Activated CD4-positive, alpha-beta T cell treated with anti-CD3 and anti-CD28 coated beads, Interleukin-2, amount 10 ng/mL, durations not matched to agents 7 days and 5 days (primary cell): ENCODE measurements at places on chromosomes 12 and 14.

DNA sequence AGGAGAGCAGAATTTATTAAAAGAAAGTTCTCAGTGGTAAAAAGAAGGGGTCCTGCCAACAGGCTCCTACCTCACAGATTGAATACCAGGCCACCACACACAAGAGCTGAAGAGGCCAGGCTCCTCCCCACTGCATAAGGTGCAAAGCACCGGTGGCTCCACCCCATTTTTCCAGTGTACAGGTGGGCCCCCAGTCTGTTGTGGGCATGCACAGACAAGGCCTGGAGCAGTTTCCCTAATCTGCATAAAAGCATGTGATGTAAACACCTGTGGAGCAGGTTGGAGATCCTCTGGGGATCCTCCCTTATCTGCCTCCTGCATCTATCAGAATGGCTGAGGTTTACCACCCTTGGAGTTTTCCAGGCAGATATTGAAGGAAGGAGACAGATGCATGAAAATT is 45.7 kb upstream of the PDZRN4 start:
- no peak for DNase-seq

DNA sequence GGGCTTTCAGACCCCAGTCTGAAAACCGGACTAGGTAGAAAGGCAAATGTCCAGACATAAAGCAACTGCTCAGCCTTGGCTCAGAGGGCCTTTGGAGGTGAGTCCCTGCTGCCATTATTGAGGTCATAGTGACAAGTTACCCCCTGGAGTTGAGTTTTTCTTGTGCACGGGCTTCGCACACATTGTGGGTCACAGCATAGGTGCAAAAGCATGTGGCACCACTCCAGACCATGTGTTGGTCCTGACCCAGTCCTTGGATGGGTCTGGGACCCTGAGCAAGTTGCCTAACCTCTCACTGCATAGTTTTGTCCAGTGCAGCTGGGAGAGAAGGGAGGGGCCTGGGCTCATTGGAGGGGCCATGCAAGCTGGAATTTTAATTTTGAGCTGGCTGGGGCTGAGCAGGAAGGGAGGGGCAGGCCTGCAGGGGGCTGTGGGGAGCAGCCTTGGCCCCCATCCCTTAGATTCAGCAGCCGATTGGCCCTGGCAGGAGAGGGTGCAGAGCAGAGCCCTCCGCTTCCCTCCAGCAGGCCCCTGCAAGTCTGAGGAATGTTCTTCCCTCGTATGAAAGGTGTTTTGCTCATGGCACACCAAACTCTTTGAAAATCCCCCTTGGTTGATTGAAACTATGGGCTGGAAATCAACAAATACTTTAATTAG is 4.2 kb upstream of the KRT5 start:
- DNase-seq, result no peak

GRCh38 chr14:105350450-105351244 is 36.1 kb downstream of the PACS2 start:
- no peak for DNase-seq

DNA sequence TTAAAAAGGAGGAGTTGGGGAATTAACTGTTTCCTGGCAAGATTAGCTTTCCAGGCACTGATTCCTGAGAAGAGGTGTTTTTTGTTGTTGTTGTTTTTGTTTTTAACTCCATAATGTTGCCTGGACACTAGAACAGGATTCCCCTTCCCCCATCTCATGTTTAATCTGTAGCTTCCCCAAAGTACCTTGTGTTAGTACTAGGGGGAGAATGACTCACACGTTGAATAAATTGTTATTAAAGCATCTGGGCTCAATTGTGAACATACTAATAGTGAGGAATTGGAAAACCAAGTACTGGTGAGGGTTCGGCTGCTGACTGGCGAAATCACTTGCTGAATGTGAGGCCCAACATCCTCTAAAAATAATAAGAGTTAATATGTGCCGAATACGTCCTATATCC is 1.3 kb upstream of the GNG2 start:
- no peak for DNase-seq

DNA sequence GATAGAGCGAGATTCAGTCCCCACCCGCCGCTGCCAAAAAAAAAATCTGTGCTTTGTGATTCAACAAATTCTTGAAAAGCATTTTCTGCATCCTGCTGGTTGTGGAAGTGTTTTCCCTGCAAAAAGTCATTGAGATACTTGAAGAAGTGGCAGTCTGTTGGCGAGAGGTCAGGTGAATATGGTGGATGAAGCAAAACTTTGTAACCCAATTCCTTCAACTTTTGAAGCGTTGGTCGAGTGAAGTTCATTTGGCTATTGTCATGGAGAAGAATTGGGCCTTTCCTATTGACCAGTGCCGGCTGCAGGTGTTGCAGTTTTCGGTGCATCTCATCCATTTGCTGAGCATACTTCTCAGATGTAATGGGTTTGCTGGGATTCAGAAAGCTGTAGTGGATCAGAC is 20.9 kb downstream of the SRGAP1 start:
- DNase-seq, result no peak

DNA sequence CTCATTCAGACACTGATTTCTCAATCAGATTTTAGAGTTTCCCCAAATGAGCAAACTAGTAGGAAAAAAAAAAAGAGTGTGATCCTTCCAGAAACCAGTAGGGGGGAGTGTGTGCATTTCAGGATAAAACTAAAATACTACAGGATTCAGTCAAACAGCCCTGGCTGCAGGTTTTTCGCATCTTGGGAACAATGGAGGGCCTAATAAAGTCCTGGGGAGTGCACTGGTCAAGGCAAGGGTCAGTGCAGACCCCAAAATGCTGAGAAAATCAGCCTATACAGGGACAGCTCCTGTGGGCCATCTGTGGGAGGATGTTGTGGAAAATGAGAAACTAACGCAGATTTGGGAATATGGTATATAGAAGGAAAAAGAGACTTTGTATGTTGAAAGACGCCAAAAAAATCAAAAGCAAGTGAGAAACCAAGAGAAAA is 22.2 kb upstream of the ABCD4 start:
- no peak for DNase-seq

- no peak for DNase-seq
Measured at GRCh38 chr12:68514807-68515411, 95.8 kb upstream of the RAP1B start.

- no peak for DNase-seq
Measured at GRCh38 chr12:3523058-3523457, 32.1 kb downstream of the PRMT8 start.

DNA sequence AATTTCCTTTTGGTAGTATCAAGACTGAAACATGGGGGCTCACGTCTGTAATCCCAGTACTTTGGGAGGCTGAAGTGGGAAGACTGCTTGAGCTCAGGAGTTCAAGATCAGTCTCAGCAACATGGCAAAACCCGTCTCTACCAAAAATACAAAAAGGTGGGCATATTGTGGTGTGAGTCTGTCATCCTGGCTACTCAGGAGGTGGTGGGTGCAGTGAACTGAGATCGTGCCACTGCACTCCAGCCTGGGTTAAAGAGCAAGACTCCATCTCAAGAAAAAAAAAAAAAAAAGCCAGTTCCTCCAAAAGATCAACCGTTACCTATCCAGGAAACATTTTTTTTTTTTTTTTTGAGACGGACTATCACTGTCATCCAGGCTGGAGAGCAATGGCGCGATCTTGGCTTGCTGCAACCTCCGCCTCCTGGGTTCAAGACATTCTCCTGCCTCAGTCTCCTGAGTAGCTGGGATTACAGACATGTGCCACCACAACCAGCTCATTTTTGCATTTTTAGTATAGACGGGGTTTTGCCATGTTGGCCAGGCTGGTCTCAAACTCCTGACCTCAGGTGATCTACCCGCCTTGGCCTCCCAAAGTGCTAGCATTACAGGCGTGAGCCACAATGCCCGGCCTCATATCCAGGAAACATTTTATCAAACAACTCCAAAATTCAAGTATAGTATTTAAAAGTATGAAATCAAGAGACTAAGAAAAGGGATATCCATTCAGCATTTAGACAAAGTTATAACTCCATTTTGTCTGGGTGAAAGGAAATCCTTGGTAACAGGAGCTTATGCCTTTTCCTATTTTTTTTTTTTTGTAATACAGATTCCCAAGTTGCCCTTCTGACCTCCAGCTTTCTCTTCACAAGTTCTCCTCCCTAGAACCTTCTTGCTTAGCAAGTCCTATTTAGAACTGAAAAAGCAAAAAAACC is 3.4 kb downstream of the ACIN1 start:
- DNase-seq, result no peak

GRCh38 chr14:66022526-66022925 is 463.6 kb upstream of the CCDC196 start:
- DNase-seq, result no peak

GRCh38 chr12:58761308-58761707 is 159.0 kb downstream of the LRIG3 start:
- no peak for DNase-seq

DNA sequence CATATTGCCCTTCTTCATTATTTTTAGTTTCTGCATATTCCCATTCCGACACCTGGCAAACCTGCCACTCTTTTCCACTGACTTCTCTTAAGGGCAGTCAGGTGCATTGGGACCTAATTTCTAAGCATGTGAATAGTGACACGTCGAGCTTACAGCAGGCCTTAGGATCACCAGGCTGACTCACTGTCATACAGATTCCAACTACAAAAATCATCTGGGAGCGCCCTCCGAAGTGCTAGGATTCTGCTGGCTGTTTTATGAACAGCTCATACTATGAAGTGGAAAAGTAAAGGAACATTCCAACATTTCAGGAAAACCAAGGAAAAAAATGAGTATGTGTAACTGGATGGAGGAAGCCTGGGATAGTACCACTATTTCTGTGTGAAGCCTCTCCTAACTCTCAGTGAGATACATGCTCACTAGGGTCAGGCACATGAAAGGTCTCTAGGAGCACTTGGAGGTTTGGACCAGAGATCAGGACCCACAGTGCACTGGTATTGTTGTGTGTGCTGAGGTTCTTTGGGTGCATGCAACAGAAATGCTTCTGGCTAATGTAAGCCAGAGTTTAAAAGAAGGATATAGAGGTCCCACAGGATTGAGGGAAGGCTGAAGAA is 257.4 kb downstream of the ZFP36L1 start:
- DNase-seq, result no peak

- DNase-seq, result no peak
Measured at GRCh38 chr12:105278043-105278697, 42.2 kb upstream of the APPL2 start.

- no peak for DNase-seq
Measured at GRCh38 chr14:92688434-92689375, 59.7 kb downstream of the LGMN start.

- no peak for DNase-seq
Measured at GRCh38 chr12:53069621-53070410, 9.4 kb downstream of the SPRYD3 start.

DNA sequence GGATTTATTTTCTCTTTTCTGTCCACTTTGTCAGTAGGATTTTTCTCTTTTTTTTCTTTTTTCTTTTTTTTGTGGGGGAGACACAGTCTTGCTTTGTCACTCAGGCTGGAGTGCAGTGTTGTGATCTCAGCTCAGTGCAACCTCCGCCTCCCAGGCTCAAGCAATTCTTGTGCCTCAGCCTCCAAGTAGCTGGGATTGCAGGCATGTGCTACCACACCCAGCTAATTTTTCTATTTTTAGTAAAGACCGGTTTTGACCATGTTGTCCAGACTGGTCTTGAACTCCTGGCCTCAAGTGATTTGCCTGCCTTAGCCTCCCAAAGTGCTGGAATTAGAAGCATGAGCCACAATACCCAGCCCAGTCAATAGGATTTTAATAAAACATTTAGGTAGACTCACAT is 21.0 kb upstream of the TBK1 start:
- no peak for DNase-seq

GRCh38 chr14:88189417-88190191 is 133.5 kb downstream of the KCNK10 start:
- DNase-seq, result peak; percentile 73
